ENCODE measurements at places on chromosomes 2 and 18. TPM values are rescaled to one million over a fixed set of nuclear protein-coding genes. Genes with fewer than 3 reads are reported as not detected.
A peak's percentile ranks its signal among the peaks of the same experiment; 100 is the strongest.

DNA sequence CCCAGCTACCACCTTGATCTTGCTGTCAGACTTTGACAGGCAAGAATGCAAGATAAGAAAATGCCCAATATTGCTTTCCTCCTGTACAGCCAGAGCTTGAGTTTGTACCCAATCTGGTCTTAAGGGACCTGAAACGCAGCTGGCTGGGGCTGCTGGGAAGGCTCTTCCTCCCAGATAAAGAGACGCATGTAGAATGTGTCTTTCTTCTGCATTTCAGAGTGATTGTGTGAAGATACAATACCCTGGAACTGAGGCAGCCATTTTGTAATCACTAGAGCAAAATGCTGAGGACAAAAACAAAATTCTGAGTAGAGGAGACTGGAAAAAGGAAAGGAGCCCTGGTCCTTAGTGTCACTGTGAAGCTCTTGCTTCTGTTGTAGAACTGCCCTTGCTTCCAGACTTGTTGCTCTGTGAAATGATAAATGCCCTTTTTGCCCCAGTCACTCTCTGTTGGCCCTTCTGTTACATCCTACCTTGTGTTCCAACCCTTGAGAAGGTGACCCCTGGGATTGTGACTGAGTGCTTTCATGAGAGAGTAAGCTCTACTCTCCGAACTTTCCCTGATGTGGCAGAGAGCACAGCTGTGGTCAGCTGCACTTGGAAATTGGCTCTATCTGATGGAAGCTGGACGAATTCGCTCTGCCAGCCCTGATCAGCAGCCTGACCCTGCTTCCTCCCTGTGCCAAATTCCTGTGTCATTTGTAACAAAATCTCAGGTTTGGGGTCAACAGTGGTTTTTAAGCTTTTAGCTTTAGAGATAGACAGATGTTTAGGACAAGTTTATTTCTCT lies 137.4 kb upstream of the RBMS1 start:
- no peak for DNase-seq
- no peak overlapping the region for H3K4me3 ChIP-seq
- H3K27ac ChIP-seq = no peak overlapping the region
- H3K36me3 ChIP-seq = no peaks in the 10 kb centered on the region
- peaks cover 6% of the 10 kb centered on the region for H3K4me1 ChIP-seq

The GALNT13 gene
- total RNA-seq = 3.3 TPM

- peak overlapping the region; percentile 73 for H3K4me3 ChIP-seq
- H3K27ac ChIP-seq = peak overlapping the region; percentile 95
- H3K27me3 ChIP-seq = no peaks in the 10 kb centered on the region
- H3K4me1 ChIP-seq = peaks cover 76% of the 10 kb centered on the region
Measured at GRCh38 chr18:23133860-23134779, 1.2 kb upstream of the CABLES1 start.

- no peaks in the 10 kb centered on the region for H3K27me3 ChIP-seq
- no peak for DNase-seq
- H3K27ac ChIP-seq = no peak overlapping the region
- H3K4me3 ChIP-seq = no peak overlapping the region
- H3K36me3 ChIP-seq = no peaks in the 10 kb centered on the region
Measured at GRCh38 chr2:158142568-158143332, 41.1 kb downstream of the UPP2 start.

- H3K4me3 ChIP-seq = no peak overlapping the region
- H3K27me3 ChIP-seq = no peaks in the 10 kb centered on the region
- H3K27ac ChIP-seq = no peak overlapping the region
Measured at GRCh38 chr18:286515-287310, 18.9 kb upstream of the THOC1 start.

The DSG4 gene
- not detected for total RNA-seq

DNA sequence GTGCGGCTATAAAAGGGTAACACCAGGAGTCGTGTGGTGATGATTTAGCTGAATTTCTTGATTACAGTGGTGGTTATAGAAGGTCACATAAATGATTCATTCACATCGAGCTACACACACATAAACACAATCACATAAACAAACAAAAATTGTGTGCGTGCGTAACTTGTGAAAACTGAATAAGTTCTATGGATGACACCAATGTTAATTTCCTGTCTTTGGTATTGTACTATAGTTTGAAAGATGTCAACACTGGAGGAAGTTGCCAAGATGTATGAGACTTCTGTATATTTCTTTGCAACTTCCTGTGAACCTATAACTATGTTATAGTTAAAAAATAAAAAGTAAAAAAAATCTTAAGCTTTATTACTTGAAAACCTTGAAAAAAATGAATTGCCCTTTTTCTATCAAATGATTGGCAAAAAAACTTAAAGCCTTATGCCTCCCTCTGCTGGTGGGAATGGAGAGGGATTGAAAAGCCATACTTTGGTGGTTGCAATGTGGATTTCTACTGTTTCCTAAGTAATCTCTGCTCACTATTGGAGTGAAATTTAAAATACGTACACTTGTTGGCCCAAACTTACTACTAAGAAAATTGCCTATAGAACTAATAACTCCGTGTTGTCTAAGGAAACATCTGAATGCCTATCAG lies 227.7 kb downstream of the RPIA start:
- no peak overlapping the region for H3K4me3 ChIP-seq
- no peak overlapping the region for H3K27ac ChIP-seq
- no peaks in the 10 kb centered on the region for H3K4me1 ChIP-seq
- no peaks in the 10 kb centered on the region for H3K36me3 ChIP-seq
- DNase-seq = no peak

DNA sequence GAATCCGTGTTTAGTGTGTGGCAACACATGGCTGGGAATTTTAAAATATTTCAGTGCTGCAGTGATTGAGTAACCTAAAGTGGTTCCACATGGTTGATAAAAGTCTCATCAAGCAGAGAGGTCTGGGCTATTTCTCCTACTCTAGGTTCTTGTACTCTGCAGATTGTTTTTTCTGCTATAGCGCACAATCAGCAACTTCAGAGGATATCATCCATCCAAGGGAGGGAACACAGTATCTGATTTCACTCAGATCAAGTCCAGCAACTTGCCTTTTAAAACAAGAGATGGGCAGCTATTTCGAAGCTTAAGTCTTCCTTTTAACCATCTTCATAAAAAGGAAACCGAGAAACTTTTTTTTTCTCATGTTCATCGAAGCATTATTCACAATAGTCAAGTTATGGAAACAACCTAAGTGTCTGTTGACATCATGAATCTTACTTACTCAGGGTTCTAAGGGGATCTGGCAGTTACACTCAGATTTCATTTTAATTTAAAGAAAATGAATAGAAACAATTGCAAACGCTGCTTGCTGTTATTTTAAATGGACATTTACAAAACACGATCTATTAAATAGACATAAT lies 172.7 kb upstream of the TRIB2 start:
- H3K4me3 ChIP-seq = no peak overlapping the region
- no peak for DNase-seq
- no peaks in the 10 kb centered on the region for H3K36me3 ChIP-seq

GRCh38 chr18:71327850-71328249 lies 1039.0 kb downstream of the SOCS6 start:
- no peaks in the 10 kb centered on the region for H3K27me3 ChIP-seq
- no peak overlapping the region for H3K4me3 ChIP-seq
- H3K36me3 ChIP-seq = no peaks in the 10 kb centered on the region
- DNase-seq = no peak
- H3K4me1 ChIP-seq = no peaks in the 10 kb centered on the region

GRCh38 chr2:1745171-1746023 lies 1.1 kb upstream of the PXDN start:
- H3K27ac ChIP-seq = peak overlapping the region; percentile 96
- H3K27me3 ChIP-seq = peaks cover 3% of the 10 kb centered on the region
- peak overlapping the region; percentile 68 for H3K4me3 ChIP-seq
- no peak for DNase-seq
- H3K4me1 ChIP-seq = peaks cover 17% of the 10 kb centered on the region

The ALPI gene
- total RNA-seq = not detected

- no peaks in the 10 kb centered on the region for H3K4me1 ChIP-seq
- no peaks in the 10 kb centered on the region for H3K36me3 ChIP-seq
- H3K27ac ChIP-seq = no peak overlapping the region
Measured at GRCh38 chr2:52017646-52018235, 985.8 kb upstream of the NRXN1 start.

The ADNP2 gene
- total RNA-seq = 22.0 TPM

DNA sequence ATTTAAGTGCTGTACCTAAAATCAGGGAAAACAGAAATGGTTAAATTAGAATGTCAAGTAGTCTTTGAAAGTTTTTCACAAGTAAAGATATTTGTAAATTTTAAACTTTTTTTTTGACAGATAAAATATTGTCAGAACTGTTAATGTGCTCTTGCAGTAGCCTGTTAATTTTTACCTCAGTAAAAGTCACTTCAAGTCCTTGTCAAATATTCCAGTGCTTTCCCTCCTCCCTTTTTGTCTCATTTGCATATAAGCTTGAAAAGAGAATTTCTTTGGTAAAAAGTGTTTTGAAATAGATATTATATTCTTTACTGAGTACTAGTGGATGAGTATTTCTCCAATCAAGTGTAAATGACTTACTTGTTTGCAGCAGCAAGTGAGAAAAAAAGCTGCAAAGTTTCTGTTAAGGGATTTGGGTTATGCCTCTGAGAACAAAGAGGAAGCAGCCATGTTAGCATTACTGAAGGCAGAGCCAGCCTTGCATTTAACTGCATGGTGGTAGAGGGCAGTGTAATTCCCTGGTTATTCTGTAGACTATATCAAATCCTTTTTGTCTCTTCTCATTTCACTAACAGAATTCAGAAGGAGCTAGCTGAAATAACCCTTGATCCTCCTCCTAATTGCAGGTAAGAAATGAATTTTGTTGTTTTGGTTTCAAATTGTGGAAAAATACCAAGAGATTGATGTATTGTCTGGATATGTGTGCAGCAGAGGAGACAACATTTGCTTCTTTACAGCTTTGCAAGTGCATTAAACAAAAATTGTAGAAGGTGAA lies 3.2 kb downstream of the UBE2E3 start:
- H3K27me3 ChIP-seq = no peaks in the 10 kb centered on the region
- no peak overlapping the region for H3K4me3 ChIP-seq
- no peaks in the 10 kb centered on the region for H3K36me3 ChIP-seq
- no peak for DNase-seq
- H3K4me1 ChIP-seq = peaks cover 34% of the 10 kb centered on the region

DNA sequence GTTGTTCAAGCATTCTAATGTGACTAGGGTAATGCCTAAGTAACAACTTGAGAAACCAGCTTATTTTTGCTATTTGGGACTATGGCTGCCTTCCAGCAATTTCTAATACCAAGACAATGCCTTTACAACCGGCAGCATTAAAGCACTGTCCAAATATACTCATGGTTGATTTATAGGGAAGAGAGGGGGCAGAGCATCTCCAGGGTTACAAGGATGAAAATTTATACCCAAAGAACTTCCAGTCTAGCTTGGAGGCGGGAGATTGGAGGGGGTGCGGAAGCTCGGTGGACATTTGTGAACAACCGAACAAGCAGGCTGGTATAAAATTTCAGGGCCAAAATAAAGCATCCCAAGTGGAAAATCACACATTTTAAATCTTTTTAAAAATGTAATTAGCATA lies 294.9 kb upstream of the STON1 start:
- DNase-seq = no peak
- H3K27ac ChIP-seq = no peak overlapping the region
- H3K4me1 ChIP-seq = no peaks in the 10 kb centered on the region
- no peak overlapping the region for H3K4me3 ChIP-seq
- no peaks in the 10 kb centered on the region for H3K27me3 ChIP-seq

- H3K27me3 ChIP-seq = no peaks in the 10 kb centered on the region
- DNase-seq = no peak
- H3K36me3 ChIP-seq = peaks cover 36% of the 10 kb centered on the region
- no peak overlapping the region for H3K27ac ChIP-seq
- no peak overlapping the region for H3K4me3 ChIP-seq
Measured at GRCh38 chr2:120278901-120279300, 26.2 kb downstream of the RALB start.

- no peak overlapping the region for H3K4me3 ChIP-seq
- DNase-seq = no peak
- H3K4me1 ChIP-seq = no peaks in the 10 kb centered on the region
- no peak overlapping the region for H3K27ac ChIP-seq
- no peaks in the 10 kb centered on the region for H3K36me3 ChIP-seq
Measured at GRCh38 chr2:150944315-150944714, 317.3 kb downstream of the RBM43 start.

The CLIP4 gene
- total RNA-seq = 75.9 TPM

GRCh38 chr2:42223067-42223854 lies 54.1 kb downstream of the EML4 start:
- H3K27ac ChIP-seq = no peak overlapping the region
- H3K36me3 ChIP-seq = no peaks in the 10 kb centered on the region
- H3K27me3 ChIP-seq = no peaks in the 10 kb centered on the region

DNA sequence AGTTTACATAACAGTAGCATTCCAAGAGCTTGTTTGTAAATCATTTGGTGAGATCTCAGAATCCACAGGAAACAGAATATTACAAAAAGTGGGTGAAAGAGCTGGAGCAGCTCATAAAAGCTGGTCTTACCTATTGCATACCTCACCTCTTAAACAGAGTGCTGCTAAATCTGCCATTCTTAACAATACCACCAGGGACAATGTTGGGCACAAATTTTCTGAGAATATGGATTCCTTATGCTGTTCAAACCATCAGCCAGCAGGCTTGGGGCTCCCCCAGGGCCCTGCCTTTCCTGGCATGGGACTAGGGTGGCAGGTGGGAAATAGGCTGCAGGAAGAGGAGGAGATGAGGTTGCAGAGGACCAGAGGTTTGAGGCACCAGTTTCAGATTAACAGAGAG lies 55.6 kb downstream of the TGFA start:
- no peak for DNase-seq
- no peaks in the 10 kb centered on the region for H3K4me1 ChIP-seq
- no peak overlapping the region for H3K27ac ChIP-seq
- H3K27me3 ChIP-seq = no peaks in the 10 kb centered on the region
- no peaks in the 10 kb centered on the region for H3K36me3 ChIP-seq
- no peak overlapping the region for H3K4me3 ChIP-seq

The FAP gene
- 1.5 TPM for total RNA-seq

DNA sequence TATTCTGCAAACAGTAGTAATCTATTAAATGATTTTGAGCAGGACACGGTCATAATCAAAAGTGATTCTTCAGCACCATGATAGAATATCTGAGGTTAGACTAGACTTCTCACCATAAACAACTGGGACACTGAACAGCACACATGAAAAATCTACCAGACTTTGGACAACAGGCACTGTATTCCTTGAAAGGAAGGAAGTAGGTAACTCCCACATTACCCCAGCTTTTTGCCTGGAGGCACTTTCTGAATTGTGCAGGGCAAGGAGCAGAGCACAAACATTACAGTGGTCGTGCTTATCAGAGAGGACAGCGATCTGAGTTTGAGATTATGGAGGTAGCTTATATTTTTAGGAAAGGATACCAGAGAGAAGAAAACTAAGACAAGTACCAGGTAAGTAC lies 25.3 kb upstream of the IL1RL1 start:
- H3K4me1 ChIP-seq = no peaks in the 10 kb centered on the region
- H3K27ac ChIP-seq = no peak overlapping the region
- H3K4me3 ChIP-seq = no peak overlapping the region
- H3K27me3 ChIP-seq = no peaks in the 10 kb centered on the region
- no peak for DNase-seq

Data from upper lobe of left lung (tissue), 6 donors.